ENCODE measurements at places on chromosomes 13 and 19. TPM values are rescaled to one million over a fixed set of nuclear protein-coding genes. Genes with fewer than 3 reads are reported as not detected.

GRCh38 chr13:87671753-87672605, 808 bp downstream of the SLITRK5 start:
- no peak for DNase-seq

The CTXN1 gene
- 0.74 TPM for total RNA-seq

The PRSS57 gene
- not detected for total RNA-seq

GRCh38 chr19:51417107-51417809, at the start of gene SIGLEC10:
TSS of gene SIGLEC10 (minus strand) at chr19:51417642. CDS start at chr19:51417581, 61 bp downstream.
- peak; percentile 62 for DNase-seq

DNA sequence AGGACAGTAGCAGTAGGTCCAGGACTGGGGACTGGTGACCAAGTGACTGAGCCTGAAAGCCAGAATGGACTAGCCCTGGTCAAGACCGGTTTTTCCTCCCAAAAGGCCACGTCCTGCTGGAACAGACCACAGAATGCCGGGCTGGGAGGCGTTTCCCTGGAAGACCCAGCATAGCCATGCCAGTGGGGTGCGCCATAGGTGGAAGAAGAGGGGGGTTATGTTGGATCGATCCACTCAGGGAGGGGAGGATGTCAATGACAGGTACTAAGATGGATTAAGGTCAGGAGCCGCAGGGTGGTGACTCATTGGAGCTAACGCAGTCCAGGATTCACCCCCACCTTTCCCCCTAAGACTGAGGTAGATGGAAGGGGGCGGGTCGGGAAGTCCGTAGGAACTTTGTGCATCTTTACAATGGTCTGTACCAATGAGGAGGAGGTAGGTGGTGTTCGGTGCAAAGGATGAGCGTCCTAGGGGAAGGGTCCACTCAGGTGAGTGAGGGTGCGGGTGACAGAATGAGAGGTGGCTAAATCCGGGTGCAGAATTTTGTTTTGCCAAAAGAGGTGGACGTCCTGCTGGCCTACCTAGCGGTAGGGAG, 21.0 kb downstream of the VASP start:
- DNase-seq: no peak

The ZNF536 gene
- total RNA-seq: not detected

- DNase-seq: no peak
Measured at GRCh38 chr13:37195621-37196020, 90.2 kb upstream of the CSNK1A1L start.

GRCh38 chr13:75445717-75446499, 36.1 kb downstream of the TBC1D4 start:
- no peak for DNase-seq

The NDFIP2 gene
- 69.1 TPM for total RNA-seq

- no peak for DNase-seq
Measured at GRCh38 chr19:38744874-38745273, 600 bp upstream of the CAPN12 start.
